ENCODE measurements at places on chromosomes 13 and 19.
A peak's percentile ranks its signal among the peaks of the same experiment; 100 is the strongest.

GRCh38 chr19:54670576-54671357 lies 8.0 kb downstream of the LILRB4 start:
- DNase-seq: no peak

DNA sequence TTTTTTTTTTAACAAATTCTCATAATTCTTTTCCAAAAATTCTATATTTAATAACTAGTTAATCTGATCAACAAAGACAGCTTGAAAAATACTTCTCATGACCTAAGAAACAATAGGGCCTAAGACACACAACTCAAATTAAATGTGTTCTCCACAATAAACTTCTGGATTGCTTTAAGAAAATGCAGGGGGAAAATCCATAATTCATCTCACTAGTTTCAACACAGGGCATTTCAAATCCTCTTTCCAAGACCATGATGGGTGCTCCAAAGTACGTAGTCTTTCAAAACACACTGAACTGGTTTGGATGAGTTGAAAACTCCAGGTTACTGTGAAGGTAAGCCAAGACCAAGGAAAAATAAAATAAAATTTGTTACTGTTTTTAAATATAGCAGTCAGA lies 62.6 kb downstream of the DCLK1 start:
- no peak for DNase-seq

DNA sequence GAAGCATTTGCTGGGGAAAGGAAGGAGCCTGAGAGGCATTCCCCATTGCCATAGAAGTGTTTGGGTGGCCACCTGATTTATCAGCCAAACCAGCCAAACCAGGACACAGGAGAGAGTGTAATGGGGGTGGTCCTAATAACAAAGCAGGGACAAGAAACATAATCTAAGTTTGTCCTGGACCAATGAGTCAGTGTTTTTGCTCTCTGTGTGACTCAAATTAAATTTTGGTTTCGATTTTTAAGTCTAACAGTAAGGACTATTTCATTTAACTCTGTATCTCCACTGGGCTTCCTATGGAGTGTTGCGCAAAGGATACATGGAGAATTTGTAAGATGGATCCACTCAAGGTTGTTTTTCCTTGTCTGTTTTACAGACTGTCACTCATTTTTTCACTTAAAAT lies 19.5 kb upstream of the TRPC4 start:
- DNase-seq: no peak

- no peak for DNase-seq
Measured at GRCh38 chr19:53982611-53983010, 8.8 kb upstream of the CACNG6 start.

- DNase-seq: no peak
Measured at GRCh38 chr19:17076543-17076991, 990 bp downstream of the MYO9B start.

DNA sequence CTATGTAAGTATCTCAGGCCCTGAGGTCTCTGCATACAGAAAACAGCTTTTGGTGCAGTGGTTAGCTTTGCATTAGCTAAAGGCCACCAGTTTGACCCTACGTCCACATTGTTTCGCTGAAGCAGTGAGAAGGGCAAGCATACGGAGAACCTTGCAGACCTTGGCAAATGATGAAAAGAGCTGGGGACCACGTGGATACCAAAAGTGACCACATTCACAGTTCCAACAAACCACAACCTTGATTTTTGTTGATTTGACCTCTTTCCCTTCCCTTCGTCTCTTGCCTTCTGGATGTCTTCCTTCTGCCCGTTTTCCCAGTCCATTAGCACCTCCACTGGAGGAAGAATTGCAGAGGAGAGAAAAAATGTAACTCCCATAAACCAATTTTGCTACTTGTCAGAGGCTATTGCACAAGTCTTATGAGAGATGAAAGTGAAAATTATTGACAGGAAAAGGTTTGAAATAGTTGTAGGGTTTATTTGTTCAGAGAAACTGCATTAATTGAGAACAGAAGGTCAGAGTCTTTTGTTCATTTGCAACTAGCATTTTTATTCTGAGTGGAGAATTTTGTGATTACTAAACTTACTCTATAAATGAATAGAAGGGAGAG lies 293.9 kb upstream of the HTR2A start:
- DNase-seq: no peak

DNA sequence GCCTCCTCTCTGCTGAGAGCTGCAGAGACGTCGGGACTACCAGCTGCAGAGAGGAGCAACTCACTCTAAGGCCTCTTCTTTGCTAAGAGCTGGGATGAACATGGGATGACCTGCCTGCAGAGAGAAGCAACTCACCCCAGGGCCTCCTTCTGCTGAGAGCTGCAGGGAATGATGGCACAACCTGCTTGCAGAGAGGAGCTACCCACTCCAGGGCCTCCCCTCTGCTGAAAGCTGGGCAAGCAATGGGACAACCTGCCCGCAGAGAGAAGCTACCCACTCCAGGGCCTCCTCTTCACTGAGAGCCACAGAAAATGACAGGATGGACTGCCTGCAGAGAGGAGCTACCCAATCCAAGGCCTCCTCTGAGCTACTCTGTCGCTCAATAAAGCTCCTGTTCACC lies 6.9 kb upstream of the MLLT1 start:
- no peak for DNase-seq

GRCh38 chr19:51552996-51553725 lies 17.9 kb upstream of the ZNF175 start:
- DNase-seq: peak; percentile 44

DNA sequence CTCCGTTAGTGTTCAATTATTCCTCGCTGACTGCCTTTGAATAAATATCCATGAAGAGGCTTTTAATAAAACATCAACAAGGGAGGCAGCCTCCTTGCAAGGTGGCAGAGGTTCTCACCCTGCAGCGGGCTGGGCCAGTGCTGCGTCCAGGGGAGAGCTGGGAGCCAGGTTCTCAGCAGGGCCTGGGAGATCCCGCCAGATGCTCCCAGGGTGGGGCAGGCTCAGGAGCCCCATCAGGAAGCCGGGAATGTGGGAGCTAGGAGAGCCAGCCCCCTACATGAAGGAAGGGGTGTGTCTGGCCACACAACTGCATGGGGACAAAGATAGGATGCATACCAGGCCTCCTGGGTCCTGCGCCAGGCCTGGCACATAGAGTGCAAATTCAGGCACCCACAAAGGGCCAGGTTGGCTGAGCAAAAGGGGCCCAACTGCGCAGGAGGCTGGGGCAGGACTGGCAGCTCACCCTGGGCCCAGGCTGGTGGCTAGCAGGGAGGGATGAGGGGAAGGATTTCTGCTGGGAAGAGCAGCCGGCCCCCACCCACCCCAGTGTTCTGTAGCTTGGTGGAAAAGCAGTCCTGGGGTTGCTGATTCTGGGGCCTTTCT lies 22.8 kb downstream of the VSTM2B start:
- DNase-seq: peak; percentile 15

- peak; percentile 34 for DNase-seq
Measured at GRCh38 chr19:34676697-34677385, at the start of gene SCGB2B2. Gene SCGB2B2, minus strand, starts transcription at chr19:34677159. Its CDS starts 82,596 bp downstream, at chr19:34594563.

GRCh38 chr13:79171141-79172061 lies 234.7 kb downstream of the RBM26 start:
- no peak for DNase-seq

DNA sequence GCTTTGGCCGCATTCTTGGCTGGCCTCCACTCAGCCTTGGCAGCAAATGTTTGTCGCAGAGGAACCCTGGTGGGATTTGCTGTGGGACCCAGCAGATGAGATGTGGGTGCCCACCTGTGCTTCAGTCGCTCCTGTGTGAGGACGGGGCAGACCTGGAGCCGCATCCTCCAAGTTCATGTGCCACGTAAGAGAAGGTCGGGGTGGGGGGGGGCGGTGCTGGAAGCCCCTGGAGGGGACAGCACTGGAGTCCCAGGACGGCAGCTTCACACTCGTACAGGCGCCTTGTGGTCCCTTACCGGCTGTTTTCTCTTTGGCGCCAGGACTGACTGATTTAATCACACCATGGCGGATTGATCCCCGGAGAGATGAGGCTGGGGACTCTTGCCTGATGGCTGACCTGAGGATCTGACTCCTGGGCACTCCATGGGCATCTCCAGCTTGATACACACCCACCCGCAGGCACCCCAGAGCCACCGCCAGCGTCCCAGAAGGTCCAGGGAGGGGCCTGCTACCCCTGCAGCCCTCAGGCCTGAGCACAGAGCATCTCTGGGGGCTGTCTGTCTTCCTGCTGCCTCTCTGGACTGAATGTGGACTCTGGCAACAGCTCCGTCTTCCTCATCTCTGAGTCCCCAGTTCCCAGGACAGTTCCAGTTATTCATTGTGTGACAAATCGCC lies 10.0 kb upstream of the GRTP1 start:
- no peak for DNase-seq

- DNase-seq: no peak
Measured at GRCh38 chr19:45180936-45181335, 2.4 kb downstream of the BLOC1S3 start.

DNA sequence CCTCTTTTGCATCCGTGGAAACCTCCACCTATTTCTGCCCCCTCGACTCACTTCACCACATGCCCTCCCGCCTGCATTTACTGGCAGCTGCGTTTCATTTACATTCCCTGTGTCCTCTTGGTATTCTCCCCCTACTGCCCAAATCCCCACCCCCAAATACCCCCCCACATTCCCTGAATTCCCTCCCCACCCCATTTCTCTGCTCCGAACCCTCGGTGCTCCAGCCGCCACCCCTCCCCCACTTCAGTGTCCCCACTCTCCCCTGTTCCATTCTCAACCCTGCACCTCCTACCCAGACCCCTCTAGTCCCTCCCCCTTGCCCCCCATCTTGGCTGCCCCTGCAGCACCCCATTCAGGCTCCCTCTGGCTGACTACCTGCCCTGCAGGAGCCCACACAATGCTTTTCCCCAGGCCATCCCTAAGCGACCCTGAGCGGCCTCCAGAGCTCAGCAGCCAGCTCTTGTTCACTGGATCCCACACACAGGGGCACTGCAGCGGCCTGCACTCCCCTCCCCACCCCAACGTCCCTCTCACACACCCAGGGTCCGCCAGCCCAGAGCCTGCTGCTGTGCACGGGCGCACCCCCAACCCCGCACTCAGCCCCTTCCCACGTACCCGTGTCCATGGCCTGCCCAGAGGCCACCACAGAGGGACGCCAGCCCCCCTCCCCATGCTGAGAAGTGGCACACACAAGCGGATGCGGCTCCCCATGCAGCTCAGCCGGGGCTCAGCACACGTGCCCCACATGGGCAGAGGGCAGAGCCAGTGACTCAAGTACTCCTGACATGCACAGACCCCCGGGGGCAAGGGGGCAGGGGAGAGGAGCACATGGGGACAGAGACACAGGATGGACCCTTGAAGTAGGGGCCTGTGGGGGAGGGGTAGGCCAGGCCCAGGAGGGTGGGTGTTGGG lies 26.3 kb downstream of the SHANK1 start:
- no peak for DNase-seq

DNA sequence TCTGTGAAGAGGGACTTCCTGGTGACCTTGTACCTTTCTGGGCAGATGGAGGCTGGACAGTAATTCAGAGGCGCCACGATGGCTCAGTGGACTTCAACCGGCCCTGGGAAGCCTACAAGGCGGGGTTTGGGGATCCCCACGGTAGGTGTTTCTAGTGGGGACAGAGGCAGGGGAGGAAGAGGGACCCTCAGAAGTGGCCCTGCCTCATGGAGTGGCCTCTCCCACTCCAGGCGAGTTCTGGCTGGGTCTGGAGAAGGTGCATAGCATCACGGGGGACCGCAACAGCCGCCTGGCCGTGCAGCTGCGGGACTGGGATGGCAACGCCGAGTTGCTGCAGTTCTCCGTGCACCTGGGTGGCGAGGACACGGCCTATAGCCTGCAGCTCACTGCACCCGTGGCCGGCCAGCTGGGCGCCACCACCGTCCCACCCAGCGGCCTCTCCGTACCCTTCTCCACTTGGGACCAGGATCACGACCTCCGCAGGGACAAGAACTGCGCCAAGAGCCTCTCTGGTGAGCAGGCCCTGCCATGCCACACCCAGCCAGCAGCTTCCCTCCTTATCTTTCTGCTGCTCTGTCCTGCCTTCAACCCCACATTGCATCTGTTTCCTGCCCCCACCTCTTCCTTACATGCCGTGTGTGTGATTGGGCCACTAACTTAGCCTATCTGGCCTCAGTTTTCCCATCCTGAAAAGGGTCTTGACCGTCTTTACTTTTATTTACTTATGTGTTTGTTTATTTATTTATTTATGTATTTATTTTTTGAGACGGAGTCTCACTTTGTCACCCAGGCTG lies 7.3 kb downstream of the ANGPTL4 start:
- peak; percentile 24 for DNase-seq

DNA sequence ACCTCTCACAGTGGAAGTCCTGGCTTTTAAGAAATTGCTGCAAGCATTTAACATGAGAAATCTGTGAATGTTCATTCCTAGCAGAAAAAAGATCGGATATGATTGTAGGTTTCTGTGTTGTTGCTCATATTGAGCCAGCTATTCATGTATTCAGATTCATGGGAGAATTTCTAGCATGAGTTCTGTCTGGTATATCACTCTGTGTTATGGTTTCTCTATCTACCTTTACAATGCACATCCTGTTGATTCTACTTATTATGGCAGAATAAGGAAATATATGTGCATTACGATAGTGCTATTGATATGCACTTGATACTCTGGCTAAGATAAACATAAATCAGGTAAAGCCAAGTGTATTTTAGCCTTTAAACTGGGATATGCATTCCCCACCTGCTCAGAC lies 138.2 kb downstream of the KCNRG start:
- no peak for DNase-seq

- no peak for DNase-seq
Measured at GRCh38 chr19:44587963-44588770, 25.2 kb upstream of the IGSF23 start.

DNA sequence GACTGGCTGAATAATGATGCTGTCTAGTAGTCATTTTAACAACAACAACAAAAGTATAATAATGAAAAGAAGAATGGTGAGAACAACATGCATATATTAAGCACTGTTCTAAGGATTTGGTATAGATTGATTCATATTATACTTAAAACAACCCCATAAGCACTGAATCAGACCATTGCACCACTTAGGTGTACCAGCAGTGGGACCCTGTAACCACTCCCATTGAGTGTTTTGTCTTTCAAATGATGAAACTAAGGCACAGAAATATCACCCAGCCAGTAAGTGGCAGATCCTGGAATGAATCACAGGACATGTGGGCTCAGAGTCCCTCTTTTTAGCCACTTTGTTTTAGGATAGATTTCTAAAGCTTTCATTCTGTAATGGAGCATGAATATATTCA lies 14.9 kb upstream of the TNFSF11 start:
- no peak for DNase-seq

- no peak for DNase-seq
Measured at GRCh38 chr13:35531526-35531925, 55.0 kb upstream of the MAB21L1 start.

- no peak for DNase-seq
Measured at GRCh38 chr13:72258340-72258981, 391.5 kb upstream of the DACH1 start.

DNA sequence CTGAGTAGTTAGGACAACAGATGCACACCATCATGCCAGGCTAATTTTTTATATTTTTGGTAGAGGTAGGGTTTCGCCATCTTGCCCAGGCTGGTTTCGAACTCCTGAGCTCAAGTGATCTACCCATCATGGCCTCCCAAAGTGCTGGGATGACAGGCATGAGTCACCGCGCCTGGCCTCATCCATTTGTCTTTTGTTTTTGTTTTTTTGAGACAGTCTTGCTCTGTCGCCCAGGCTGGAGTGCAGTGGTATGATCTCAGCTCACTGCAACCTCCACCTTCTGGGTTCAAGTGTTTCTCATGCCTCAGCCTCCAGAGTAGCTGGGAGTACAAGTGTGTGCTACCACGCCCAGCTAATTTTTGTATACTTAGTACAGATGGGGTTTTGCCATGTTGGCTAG lies 57.0 kb downstream of the DNM2 start:
- DNase-seq: no peak
